LHCN-M2 (cell line): ENCODE measurements at places on chromosomes 5 and 9. TPM values are rescaled to one million over a fixed set of nuclear protein-coding genes. Genes with fewer than 3 reads are reported as not detected.
A peak's percentile ranks its signal among the peaks of the same experiment; 100 is the strongest.

TMEM171 gene
- 62.6 and 65.9 TPM in 2 replicates for total RNA-seq

F2RL2 gene
- total RNA-seq: 0.52 and 0.71 TPM in 2 replicates

DMGDH gene
- total RNA-seq: 0.13 and 0.17 TPM in 2 replicates

PDE6A gene
- total RNA-seq: 0.58 and 1.1 TPM in 2 replicates

TMC1 gene
- total RNA-seq: not detected in 2 replicates

SEMA4D gene
- total RNA-seq: 0.06 TPM in 1 of 2 replicates, not detected in the other

SLC25A25 gene
- total RNA-seq: 24.9 and 25.2 TPM in 2 replicates

FCHSD1 gene
- total RNA-seq: 10.1 and 12.5 TPM in 2 replicates

DNA sequence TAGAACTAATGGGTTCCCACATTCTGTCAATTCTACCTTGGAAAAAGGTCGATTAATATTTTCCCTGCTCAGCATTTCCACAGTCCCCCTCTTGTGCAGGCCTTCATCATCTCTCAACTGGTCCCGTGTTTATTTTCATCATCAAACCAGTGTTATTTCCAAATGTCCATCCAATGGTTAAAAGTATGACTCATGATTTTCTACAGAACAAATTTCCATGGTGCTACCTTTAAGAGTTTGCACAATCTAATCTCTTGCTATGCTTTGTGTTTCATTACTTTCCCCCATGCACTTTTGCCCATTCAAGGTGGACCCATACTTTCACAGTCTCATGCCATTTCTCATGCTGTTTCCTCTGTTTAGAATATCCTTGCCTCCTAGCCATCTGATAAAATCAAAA is 143.7 kb downstream of the CCDC192 start:
- no peak for DNase-seq

- DNase-seq: no peak
Observed at GRCh38 chr5:92879806-92880543, 701.0 kb downstream of the NR2F1-AS1 start.

DNA sequence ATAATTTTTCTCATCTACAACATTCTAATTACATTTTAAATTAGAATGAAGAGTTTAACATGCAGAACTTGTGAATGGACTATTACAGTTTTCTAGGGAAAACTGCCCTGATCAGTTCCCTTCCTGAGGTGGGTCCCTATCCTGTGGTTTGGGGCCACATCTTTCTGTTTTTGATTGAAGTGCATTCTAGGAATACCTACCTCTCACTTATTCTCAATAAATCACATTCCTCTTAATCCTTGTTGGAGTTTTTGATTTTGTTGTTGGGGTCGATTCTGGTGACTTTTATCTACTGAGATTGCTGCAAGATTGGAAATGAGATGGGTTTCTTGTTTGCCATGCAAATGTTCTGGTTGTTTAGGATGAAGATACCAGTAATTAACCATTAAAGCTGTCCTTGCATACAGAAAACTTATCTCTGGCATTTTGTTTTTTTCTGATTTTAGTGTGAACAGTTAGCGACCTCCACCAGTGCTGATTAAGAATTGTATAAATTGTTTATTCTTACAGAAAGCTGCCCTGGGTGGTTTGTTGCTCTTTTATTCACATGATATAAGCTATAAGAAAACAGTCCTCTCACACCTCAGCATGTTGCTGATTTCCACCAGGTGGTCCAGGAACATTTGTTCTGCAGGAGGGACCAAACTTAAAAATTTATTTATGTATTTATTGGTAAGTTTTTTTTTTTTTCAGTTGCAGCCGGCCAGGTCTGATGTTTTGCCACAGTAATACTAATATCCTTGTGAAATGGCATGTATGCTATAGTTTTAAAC is 269.9 kb downstream of the FANCC start:
- no peak for DNase-seq

- DNase-seq: peak; percentile 71
Observed at GRCh38 chr5:65334077-65334476, 147.6 kb downstream of the ADAMTS6 start.

DNA sequence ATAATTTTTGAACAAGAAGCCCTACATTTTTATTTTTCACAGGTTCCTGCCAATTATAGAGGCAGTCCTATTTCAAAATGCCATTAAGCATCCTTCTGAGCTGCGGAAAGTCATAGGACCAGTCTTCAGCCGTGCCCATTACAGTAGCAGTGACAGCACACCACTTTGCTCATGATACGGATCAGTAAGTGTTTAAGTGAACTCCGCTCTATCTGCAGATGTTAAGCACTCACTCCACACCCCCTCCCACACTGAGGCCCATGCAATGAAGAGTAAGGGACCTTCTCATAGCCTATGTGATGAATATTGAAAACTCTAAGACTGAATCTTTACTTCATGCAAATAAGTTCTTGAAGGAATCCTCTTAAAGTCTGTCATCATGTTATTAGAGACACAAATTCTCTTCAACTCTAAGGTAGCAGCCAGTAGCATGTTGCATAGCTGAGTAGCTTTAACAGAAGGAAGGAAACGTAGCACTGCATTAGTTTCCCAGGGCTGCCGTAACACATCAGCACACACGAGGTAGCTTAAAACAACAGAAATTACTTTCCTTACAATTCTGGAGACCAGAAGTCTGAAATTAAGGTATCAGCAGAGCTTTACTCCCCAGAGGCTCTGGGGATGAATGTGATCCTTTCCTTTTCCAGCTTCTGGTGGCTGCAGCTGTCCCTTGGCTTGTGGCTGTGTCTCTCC is 20.3 kb upstream of the TAF11L2 start:
- DNase-seq: no peak

DNA sequence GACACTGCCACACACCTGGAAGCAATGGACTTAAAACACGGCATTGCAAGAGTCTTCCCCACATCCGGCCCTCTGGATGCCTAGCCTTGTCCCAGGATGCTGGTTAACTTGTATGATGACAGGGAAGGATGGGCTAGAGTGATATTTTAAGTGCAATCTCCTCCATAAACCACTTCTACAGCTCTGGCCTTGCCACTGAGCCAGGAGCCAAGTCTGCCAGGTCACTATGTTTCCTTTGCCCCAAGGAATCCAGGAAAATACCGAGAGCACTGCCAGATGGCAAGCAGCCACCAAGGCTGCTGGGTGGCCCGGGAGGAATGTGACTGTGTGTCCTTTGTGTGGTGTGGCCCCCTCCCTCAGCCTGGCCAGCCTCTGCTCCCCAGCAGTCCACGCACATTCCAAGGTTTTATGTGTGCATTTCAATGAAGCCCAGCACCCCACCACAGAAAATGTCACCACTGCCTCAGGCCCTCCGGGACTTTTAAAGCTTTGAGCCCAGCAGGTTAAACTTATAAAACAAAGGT is 106.0 kb downstream of the FRMD3 start:
- DNase-seq: peak; percentile 60

DNA sequence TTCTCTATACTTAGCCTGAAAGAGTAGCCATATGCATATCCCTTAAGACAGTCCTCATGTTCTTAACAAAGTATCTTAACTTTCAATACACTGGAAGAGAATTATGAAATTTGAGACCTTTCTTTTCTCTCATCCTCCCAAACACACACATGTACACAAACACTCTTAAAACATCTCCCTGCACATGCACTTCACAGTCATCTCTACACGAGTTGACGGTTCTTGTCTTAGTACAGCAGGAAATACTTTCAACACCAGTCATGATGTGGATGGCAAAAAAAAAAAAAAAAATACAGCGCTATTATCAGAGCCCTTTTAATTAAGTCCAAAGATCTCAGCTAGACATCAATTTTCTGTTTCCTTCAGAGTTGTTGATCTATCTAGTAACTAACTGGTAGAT is 43.6 kb upstream of the PCSK1 start:
- peak; percentile 8 for DNase-seq

GRCh38 chr9:129567842-129568559 is 52.9 kb downstream of the C9orf50 start:
- DNase-seq: peak; percentile 29

DNA sequence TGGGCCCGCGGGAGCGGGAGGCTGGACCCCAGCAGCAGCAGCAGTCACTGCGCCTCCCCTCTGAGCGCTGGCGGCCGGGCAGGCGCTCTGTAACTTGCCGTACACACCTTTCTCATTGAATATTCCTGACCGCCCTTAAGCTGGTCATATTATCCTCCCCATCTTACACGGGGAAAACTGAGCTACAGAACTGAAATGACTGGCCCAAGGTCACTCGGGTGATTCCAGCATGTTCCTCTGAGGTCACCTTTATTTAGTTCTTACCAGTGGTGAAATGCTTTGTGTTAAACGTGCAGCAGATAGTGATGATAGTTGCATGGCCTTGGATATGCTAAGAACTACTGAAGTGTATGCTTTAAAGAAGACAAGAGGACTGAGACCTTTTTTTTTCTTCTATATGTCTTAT is 607 bp downstream of the UQCRQ start:
- DNase-seq: no peak

DNA sequence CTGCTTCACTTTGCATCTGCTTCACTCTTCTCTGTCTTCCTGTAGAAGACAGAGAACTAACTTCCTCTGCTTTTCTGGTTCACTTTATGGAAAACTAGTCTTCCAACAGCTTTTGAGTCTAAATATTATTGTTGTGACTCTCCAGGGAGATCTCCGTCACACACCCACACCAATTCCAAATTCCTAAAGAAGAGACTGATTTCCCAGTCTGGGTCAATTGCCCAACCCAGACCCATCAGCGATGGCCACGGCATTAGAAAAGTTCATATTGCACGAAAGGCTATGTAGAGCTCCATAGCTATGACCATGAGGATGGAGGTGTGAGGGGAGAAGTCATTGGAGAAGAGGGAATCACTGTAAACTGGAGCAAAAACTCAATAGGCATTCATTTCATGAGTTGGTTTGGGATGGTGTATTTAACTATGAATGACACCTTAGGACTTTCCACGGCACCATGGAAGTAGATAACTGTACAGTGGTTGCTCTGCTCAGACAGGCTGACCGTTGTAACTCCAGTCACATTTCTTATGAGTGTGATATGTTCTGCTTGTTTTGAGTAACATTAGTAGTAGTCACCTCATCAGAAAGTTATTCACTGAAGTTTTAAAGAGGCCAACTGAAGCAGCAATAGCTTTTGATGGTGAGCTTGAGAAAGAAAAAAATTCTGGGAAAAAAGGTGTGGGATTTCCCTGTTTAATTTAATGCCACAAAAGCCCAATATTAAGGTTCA is 78.1 kb upstream of the MAMDC2 start:
- no peak for DNase-seq

DNA sequence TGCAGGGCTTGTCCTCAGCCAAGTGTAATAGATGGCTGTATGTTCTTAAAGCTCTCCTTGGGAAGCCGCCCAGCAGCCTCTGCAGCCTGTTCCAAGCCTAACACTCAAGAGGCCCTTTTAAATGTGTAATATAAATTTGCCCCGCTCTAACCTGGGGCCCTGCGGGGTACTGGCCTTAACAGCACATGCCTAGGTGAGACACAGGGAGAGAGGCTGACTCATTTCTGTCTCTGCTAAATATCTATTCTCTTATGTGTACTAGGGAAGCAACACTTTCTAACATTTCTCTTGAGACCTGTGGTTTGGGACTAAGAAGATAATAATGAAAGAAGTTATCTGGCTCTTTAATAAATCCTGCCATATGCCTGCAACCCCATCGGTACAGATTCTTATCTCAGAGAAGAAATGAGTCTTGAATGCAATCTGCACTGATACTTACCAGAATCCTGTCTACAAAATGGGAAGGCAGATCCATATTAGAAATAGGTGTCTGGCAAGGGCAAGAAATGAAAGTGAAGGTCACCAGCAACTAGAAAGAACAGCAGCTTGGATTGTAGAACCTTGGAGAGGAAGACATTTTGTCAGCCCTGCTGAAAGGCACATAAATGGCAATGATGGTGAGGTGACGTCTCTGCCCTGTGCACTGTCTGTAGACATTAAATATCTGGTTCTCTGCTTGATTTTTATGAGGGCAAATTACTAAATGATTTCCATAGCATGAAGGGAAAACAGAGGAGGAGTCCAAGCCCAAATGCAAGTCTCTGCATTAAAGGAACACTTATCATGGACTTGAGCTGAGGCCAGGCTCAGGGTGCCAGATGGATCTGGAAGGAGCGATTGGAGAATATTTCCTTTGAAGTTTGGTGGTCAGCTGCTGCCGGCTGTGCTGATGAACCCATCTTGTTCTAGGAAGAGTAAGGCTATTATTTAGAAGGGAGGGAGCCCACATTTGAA is 14.5 kb upstream of the TGFBI start:
- peak; percentile 62 for DNase-seq

GRCh38 chr9:17491780-17492179 is 87.1 kb upstream of the SH3GL2 start:
- DNase-seq: no peak

DNA sequence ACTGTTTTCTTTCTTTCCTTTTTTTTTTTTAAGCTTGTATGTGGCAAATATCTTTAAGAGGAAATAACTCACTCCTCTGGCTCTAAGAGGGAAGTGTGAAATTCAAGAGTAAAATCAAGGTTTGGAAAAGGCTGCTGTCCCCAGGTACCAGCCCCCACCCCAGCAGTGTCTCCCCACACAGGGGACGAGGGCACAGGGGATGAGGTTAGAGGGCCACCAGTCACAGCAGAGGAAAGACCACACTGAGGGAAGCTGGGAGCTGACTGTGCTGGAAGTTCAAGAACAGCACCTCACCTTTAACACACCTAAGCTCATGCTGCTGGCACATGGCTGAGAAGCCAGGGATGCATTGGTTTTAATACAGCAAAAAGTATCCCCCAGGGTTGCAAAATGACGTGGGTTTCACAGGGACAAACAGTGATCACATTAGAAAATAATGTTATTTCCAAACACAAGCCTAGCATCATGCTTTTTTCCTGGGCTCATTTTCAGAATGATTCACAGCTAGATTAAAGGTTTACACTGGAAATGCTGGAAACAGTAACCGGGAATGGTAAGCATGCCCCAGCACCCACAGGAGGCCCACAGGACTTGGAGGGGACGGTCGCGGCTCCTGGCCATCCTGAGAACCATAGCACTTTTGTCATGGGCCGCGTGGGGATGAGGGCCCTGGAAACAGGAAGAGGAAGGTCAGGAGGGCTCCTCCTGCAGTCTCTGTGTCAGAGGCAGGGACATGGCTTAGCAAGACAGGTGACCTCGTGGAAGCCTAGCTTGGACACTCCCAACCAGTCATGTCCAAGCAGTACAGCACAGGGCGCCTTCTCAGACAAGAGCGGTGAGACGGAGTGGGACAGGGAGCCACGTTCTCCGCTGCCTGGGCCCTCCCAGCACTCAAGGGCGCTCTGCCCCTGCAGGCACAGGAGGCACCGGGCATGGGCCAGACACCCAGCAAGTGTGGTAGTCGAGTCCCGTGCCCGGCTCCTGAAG is 6.9 kb downstream of the LPCAT1 start:
- DNase-seq: no peak

- DNase-seq: peak; percentile 21
Observed at GRCh38 chr9:4339836-4340560, 40.1 kb upstream of the GLIS3 start.

DNA sequence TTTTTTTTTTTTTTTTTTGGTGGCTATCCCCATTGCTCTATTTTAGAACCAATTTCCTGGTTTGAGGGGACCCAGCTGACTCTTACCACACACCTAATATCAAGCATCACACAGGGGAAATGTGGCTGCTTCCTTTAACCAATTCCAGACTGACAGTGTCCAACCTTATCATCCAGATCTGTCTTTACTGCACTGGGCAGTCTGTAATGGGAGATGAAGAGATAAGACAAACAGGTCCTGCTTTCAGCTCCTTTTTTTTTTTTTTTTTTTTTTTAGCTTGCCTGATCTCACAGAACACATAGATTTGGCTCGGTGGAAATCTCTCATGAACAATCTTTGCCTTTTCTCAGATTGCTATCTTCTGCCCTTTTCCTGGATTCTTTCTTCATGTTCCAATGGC is 198.8 kb upstream of the TYRP1 start:
- DNase-seq: no peak

- DNase-seq: no peak
Observed at GRCh38 chr5:176553260-176554085, 4.3 kb downstream of the CDHR2 start.
